CD4-positive, alpha-beta T cell treated with Interleukin-2 at 100 ng/mL for 4 hours (primary cell): ENCODE measurements at places on chromosomes 12 and 14.
A peak's percentile ranks its signal among the peaks of the same experiment; 100 is the strongest.

- no peak for DNase-seq
Observed at GRCh38 chr12:38053655-38054464, 262.7 kb upstream of the ALG10B start.

- peak; percentile 40 for DNase-seq
Observed at GRCh38 chr12:92827836-92828431, 101.2 kb downstream of the EEA1 start.

DNA sequence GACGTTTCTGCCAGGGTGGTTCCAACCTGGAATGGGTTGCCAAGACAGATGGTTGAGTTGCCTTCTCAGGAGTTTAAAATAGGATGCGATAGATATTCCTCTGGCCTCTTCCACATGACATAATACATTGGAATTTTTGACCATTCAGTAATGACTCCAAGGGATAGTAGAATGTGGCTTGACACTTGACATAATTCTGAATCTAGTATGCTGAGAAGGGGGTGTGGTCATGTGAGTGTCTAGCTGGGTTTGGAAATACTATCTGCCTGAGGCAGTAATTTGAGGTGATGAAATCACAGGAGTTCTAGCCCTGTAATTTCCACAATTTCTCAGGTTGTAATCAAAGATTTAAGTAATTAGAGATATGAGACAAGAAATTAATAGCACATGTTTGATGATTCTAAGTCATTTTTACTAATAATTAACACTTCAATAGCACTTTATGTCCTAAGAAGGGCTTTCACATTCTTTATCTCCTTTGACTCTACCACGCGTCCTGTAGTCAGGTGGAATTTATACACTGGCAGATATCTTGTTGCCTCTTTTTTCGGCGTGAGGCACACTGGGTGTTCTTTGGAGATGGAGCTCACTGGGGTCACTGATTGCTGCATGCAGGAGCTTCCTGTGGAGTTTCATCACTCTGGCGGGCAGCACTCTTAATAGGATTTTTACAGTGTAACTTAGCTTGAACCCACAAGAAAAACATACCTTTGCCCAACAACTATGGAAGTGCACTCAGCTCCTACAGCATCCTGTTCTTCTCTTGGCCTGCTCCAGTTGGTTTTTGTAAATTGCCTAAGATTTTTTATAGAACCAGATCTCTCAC is 3.2 kb upstream of the AMIGO2 start:
- no peak for DNase-seq

GRCh38 chr12:66751432-66752113 is 72.7 kb upstream of the GRIP1 start:
- DNase-seq = no peak

GRCh38 chr14:24430682-24431568 is 1.2 kb downstream of the KHNYN start:
- DNase-seq = peak; percentile 74

DNA sequence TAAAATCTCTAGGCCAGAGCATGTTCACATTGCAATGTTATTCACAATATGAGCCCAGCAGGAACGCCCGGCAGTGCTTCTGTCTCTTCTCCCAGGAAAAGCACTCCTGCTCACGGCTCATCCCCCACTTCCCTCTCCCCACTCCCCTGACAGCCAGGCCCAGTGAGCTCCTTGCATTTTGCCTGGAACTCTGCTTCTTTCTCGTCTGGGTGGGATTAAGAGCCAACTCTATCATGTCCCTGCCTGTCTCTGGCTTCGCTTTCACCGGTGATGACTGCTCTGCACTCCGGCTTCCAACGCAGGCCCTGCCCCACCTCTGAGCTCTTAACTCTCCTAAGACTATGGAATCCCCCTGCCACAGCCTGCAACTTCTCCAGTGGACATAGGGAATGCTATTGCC is 2.5 kb downstream of the PLEK2 start:
- DNase-seq = no peak

DNA sequence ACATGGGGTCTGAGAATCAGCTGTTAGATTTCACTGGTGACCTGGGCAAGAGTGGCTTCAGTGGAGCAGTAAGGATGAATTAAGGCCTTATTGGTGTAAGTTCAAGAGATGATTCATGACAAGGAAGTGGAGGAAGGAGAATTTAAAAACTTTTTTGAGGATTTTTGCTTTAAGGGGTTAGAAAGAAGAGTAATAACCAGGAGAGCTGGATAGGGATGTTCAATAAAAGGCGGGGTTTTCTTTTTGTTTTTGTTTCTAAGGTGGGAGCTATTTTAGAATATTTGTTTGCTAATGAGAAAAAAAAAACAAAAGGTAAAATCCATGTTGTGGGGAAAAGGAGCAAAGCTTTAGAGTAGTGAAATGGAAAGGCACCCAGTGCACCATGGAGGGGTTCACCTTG is 15.2 kb upstream of the TUBA1B start:
- DNase-seq = no peak
